ENCODE measurements at places on chromosomes 4 and X. TPM values are rescaled to one million over a fixed set of nuclear protein-coding genes. Genes with fewer than 3 reads are reported as not detected.

VSIG4 gene
- total RNA-seq = 29.2 TPM

ADH1C gene
- total RNA-seq = 2.5 TPM

EPGN gene
- total RNA-seq = 7.8 TPM

DNA sequence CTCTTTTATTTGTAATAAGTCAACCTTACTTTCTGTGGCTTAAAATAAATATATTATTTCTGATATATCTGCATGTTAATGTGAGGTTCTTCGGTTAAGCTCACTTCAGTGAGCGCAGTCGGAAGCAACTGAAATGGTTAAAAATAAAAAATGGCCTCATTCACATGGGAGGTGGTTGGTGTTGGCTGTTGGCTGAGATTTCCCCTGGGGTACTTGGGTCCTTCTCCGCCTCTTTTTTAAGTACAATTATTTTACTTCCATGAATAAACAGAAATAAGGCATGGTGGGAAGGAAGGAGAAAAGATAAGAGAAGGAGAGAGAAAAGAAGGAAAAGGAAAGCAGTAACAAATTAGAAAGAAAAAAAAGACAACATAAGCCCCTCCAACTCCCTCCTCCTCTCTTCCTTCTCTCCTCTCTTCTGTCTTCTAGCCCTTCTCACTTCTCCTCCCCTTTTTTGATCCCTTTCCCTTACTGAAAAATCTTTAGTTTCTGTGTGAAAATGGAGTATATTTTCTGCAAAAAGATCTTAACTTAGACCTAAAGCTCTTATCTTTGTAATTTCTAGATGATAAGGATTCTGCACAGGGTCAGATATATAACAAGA lies 19.7 kb upstream of the CXCL3 start:
- H3K27ac ChIP-seq = no peak overlapping the region
- DNase-seq = no peak
- no peaks in the 10 kb centered on the region for H3K27me3 ChIP-seq
- no peaks in the 10 kb centered on the region for H3K36me3 ChIP-seq

- peaks cover 26% of the 10 kb centered on the region for H3K27me3 ChIP-seq
- H3K27ac ChIP-seq = no peak overlapping the region
- peak; percentile 73 for DNase-seq
- peaks cover 38% of the 10 kb centered on the region for H3K4me1 ChIP-seq
- H3K36me3 ChIP-seq = peaks cover 45% of the 10 kb centered on the region
Observed at GRCh38 chr4:4388311-4388790, 1.4 kb downstream of the NSG1 start.

GRCh38 chrX:43595931-43596330 lies 60.2 kb upstream of the MAOA start:
- no peaks in the 10 kb centered on the region for H3K4me1 ChIP-seq
- no peak overlapping the region for H3K4me3 ChIP-seq
- H3K27me3 ChIP-seq = no peaks in the 10 kb centered on the region
- no peak overlapping the region for H3K27ac ChIP-seq

DNA sequence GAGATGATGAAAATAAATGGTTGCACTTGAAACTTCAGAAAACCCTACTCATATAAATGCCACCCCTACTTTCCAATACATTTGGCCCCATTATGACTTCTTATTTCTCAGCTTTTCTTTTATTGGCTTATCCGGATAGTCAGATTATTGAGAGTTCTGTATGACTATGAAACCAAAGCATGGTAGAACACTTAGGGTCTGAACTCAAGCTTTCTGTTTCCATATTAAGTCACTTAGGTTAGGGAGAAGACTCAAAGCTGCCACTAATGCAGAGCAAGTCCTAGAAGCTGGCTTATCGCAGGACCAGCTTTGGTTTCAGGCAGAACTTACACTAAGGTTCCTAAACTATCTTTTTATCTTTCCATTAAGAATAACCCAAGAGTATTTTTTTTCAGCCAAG lies 229.9 kb upstream of the CPEB2 start:
- H3K27me3 ChIP-seq = no peaks in the 10 kb centered on the region
- H3K36me3 ChIP-seq = no peaks in the 10 kb centered on the region
- H3K4me1 ChIP-seq = no peaks in the 10 kb centered on the region
- no peak overlapping the region for H3K27ac ChIP-seq
- DNase-seq = no peak

DNA sequence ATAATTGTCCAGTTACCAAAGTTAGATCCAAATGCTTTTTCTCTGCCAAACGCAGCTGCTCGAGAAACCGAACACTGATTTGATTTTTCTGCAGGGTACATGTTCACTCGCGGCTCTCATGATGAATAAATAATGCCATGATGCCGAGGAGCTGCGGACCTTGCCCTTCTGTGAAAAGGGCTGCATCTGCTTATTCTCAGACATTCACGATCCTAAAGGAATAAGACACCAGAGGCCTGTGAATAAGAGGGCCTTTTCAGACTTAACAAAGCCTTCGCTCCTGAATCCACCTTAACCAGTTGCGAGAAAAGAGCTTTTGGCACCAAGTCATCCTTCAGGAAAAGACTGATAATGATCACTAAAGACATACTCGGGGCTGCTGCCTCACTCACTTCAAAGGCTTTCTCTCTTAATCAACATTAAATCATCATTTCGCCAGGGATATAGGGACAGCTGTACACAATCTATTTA lies 147.5 kb downstream of the FBXO8 start:
- H3K4me1 ChIP-seq = no peaks in the 10 kb centered on the region
- DNase-seq = peak; percentile 22
- no peak overlapping the region for H3K27ac ChIP-seq
- H3K36me3 ChIP-seq = no peaks in the 10 kb centered on the region
- peak overlapping the region; percentile 30 for H3K4me3 ChIP-seq
- H3K27me3 ChIP-seq = no peaks in the 10 kb centered on the region

SULT1B1 gene
- total RNA-seq = 3.6 TPM

DNA sequence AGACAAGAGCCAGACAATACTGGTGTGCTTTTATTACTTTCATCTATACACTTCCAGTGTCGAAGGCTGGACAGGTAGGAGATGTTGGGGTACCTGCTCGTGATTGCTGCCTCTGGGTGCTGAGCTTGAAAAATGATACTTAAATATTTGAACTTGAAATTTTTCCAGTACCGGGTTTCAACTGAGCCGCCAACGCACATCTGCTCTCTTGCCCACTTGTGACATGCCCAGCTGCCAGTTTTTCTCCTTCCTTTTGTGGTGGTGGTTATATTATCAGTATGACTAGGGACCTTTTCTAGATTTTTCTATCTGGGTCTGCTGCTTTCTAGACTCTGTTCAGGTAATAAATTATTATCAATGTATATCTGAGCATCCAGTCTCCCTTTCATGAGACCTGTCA lies 3.4 kb downstream of the OGT start:
- no peaks in the 10 kb centered on the region for H3K36me3 ChIP-seq
- H3K27me3 ChIP-seq = no peaks in the 10 kb centered on the region
- peak; percentile 6 for DNase-seq
- H3K4me3 ChIP-seq = no peak overlapping the region
- H3K27ac ChIP-seq = no peak overlapping the region
- H3K4me1 ChIP-seq = peaks cover 2% of the 10 kb centered on the region

TMPRSS11F gene
- not detected for total RNA-seq

DNA sequence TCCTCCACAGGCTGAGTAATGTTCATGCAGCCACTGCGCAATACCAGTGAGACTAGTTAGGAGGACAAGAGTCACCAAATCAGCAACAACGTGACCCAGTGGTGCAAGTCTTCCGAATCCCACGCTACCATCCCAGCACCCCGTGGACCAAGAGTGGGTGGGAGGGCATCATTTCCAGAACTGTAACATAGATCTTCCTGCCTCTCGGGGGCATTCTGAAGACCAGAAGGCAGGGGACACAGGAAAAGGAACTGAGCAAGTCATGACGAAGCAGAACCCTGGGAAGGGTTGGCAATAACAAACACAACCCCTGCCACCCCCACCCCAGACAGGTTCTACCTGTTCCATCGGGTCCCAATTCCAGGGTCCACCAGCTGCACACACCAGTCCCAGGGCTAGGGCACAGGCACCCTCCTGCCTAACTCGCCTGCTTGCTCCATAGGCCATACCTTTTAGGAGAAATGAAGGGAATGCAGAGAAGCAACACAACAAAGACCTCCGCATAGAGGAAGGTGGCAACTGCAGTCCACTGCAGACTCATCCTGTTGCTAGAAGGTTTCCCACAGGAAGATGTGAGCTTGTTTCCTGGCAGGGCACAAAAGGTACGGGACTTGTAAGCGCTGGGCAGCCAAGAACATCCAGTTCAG lies 1.4 kb downstream of the BCAP31 start:
- no peak for DNase-seq
- no peak overlapping the region for H3K27ac ChIP-seq
- peak overlapping the region; percentile 41 for H3K4me3 ChIP-seq
- peaks cover 10% of the 10 kb centered on the region for H3K36me3 ChIP-seq

GRCh38 chr4:24089851-24090534 lies 200.1 kb upstream of the PPARGC1A start:
- no peak overlapping the region for H3K27ac ChIP-seq
- no peaks in the 10 kb centered on the region for H3K36me3 ChIP-seq
- no peaks in the 10 kb centered on the region for H3K4me1 ChIP-seq
- no peaks in the 10 kb centered on the region for H3K27me3 ChIP-seq
- no peak for DNase-seq

FAM149A gene
- total RNA-seq = 20.4 TPM

BTK gene
- total RNA-seq = 7.3 TPM

DNA sequence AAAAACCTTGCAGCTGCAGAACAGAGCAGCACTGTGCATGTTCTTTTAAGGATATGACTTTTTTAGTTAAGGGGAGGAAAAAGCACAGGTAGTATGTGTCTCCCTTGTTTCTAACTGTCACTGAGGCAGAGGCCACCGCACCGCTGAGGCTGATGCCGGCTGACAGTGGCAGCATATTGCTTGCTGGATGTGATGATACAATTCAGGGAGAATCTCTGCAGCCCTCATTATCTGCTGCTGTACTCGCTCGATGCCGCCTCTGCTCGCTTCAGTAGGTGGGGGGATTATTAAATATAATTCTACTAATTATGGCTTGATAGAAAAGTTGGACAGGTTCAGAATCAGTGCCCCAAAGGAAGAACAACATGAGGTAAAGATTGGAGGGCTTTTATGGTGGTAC lies 378.8 kb upstream of the NOCT start:
- H3K4me1 ChIP-seq = no peaks in the 10 kb centered on the region
- no peaks in the 10 kb centered on the region for H3K36me3 ChIP-seq
- H3K27ac ChIP-seq = no peak overlapping the region
- H3K27me3 ChIP-seq = no peaks in the 10 kb centered on the region
- DNase-seq = no peak

GRCh38 chr4:184261246-184261645 lies 43.6 kb upstream of the ENPP6 start:
- no peaks in the 10 kb centered on the region for H3K36me3 ChIP-seq
- H3K4me3 ChIP-seq = no peak overlapping the region
- H3K27ac ChIP-seq = no peak overlapping the region
- no peak for DNase-seq
- no peaks in the 10 kb centered on the region for H3K27me3 ChIP-seq
- no peaks in the 10 kb centered on the region for H3K4me1 ChIP-seq

- H3K27ac ChIP-seq = no peak overlapping the region
- no peak overlapping the region for H3K4me3 ChIP-seq
- H3K36me3 ChIP-seq = no peaks in the 10 kb centered on the region
- H3K4me1 ChIP-seq = peaks cover 6% of the 10 kb centered on the region
- DNase-seq = no peak
- H3K27me3 ChIP-seq = no peaks in the 10 kb centered on the region
Observed at GRCh38 chr4:123350191-123350544, 46.4 kb upstream of the SPRY1 start.

HSD17B13 gene
- total RNA-seq = 0.33 TPM

DNA sequence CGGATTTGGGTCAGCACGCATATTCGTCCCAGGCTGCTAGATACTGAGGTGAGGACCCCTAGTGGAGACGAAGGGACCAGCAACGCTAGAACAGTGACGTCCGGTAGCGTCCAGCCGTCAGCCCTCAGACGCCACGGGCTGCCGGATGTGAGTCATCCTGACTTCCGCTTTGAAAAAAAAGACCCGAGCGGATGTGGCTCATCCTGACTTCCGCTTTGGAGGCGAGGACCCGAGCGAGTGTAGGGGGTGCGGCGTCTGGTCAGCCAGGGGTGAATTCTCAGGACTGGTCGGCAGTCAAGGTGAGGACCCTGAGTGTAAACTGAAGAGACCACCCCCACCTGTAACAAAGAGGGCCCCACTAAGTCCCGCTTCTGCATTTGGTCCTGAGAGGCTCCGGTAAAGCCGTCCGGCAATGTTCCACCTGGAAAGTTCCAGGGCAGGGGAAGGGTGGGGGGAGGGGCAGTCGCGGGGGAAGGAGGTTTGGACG lies at the start of gene MAGEB2:
Gene MAGEB2, plus strand, starts transcription at position 207 of the 487 bp plus-strand sequence. CDS start 3,018 bp downstream, outside the sequence.
- no peak for DNase-seq
- no peaks in the 10 kb centered on the region for H3K36me3 ChIP-seq
- H3K4me1 ChIP-seq = no peaks in the 10 kb centered on the region
- no peak within 1 kb of the TSS for H3K27ac ChIP-seq
- H3K27me3 ChIP-seq = no peaks in the 10 kb centered on the region

PDE5A gene
- 50.1 TPM for total RNA-seq

DNA sequence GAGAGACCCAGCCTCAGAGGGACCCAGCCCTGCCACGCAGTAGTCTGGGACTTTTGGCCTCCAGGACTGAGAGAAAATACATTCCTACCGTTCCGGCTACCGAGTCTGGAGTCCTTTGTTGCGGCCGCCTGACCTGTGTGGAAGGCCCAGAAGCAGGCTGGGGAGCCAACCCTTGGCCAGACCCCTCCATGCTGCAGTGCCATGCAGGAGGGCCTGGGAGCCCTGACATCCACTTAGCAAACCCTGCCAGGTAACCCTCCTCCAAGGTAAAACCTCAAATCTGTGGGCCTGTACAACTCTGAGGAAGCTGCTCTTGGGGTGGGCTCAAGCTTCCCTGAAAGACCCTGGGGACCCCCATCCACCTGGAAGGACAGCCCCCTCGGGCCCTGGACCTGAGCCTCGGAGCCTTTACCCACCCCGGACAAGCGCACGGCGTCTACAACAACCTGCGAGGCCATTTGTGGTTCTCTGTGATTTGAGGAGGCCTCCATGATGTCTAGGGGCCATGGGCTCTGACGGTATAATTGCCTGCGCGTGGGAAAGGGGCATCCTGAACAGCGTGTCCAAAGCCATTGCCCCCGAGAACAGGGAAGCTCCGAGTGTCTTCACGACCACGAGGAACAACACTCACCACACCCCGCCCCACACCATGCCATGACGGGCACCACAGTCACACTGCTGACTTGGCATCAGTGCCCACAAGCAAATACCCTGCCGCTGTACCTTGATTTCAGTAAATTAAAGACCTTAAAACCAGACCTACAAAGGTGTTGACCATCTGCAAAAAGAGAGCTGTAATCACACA lies 58.7 kb downstream of the ZFYVE28 start:
- peaks cover 3% of the 10 kb centered on the region for H3K36me3 ChIP-seq
- H3K27ac ChIP-seq = no peak overlapping the region
- no peak overlapping the region for H3K4me3 ChIP-seq
- H3K27me3 ChIP-seq = no peaks in the 10 kb centered on the region
- H3K4me1 ChIP-seq = peaks cover 22% of the 10 kb centered on the region

DNA sequence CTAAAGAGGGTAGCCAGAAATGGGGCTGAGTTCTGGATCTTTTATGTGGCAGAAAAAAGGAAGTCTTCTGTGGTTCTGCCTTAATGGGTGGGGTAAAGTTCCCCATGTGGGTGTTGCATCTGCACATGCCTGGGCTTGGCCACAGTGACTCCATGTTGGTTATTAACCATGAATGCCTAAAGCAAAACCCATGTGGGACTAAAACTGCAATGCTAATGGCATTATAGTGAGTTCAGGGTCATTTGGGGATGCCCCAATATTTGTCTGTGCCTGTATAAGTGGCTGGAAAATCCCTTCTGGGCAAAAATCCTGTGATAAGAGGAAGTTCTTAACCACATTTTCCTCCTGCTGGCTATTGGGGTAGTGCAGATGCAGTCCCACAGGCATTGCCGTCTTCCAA lies 857.4 kb downstream of the FAT4 start:
- H3K4me3 ChIP-seq = no peak overlapping the region
- H3K4me1 ChIP-seq = no peaks in the 10 kb centered on the region
- H3K27ac ChIP-seq = no peak overlapping the region
- no peak for DNase-seq
- H3K27me3 ChIP-seq = no peaks in the 10 kb centered on the region
- no peaks in the 10 kb centered on the region for H3K36me3 ChIP-seq

Data from spinal cord (tissue), 10 donors.